B cell (primary cell): ENCODE measurements at places on chromosomes 11 and 22. TPM values are rescaled to one million over a fixed set of nuclear protein-coding genes. Genes with fewer than 3 reads are reported as not detected.

CENATAC gene
- total RNA-seq, result 122 and 138 TPM in 2 replicates

MMP1 gene
- total RNA-seq, result not detected in 2 replicates

POLDIP3 gene
- 84.0 and 86.5 TPM in 2 replicates for total RNA-seq

HPX gene
- 1.1 and 2.4 TPM in 2 replicates for total RNA-seq

GRCh38 chr11:2480874-2481220, 36.0 kb downstream of the KCNQ1 start:
- no peak for DNase-seq

DNA sequence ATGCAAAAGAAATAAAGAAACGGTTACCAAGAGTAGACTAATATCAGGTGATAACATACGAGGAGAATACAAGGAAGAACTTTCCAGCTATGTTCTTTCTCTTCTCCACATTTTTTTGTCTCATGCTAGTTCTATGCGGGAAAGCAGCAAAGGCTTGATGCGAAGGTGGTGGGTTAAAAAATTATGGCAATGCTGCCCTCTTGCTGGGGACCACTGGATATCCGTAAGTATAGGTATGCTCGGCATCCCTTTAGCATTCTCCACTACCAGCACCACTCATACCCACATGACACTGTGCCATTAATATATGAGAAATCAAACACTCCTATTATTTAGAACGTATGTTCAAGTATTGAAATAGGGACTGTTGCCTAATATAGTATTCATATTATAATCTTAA, 776.4 kb downstream of the LRRC4C start:
- no peak for DNase-seq

GRCh38 chr22:38700789-38701628, at the start of gene JOSD1:
Gene JOSD1, minus strand, starts transcription at chr22:38700943. Its CDS starts 956 bp downstream, at chr22:38699987.
- DNase-seq, result peak; percentile 99

GRCh38 chr11:115653926-115654325, 149.7 kb upstream of the CADM1 start:
- no peak for DNase-seq

DNA sequence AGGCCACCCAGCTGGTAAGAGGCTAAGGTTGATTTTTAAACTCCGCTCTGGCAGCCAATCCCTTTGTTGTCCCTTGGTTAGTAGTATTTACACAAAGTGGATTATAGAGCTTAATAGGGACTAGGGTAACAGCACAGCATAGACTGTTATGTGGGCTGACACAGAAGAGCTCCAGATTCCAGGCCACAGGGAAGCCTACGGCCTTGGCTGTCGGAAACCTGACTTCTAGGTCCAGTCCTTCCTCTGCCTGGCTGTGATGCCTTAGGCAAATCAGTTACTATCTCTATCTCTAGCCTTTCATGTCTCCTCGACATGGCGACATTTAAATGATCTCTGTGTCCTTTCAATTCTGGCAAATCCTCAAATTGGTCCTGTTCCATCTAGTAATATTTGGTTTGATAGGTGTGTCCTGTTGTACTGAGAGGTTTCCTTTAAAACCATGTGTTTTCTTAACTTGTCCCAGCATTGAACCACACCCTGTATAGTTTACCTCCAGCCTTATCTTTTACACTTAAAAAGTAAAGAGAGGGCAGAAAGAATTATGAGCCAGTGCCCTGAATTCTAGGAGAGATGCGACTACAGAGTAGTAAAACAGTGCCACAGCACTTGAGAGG, 4.2 kb downstream of the MMP1 start:
- DNase-seq, result no peak
